ENCODE measurements at places on chromosomes 4 and X. TPM values are rescaled to one million over a fixed set of nuclear protein-coding genes. Genes with fewer than 3 reads are reported as not detected.

Gene PPP2R2C
- total RNA-seq, result 2.5 TPM

Gene RIPPLY1
- total RNA-seq, result not detected

GRCh38 chr4:174989791-174990190, 71.6 kb downstream of the ADAM29 start:
- no peak for DNase-seq
- no peaks in the 10 kb centered on the region for H3K4me1 ChIP-seq
- H3K4me3 ChIP-seq, result no peak overlapping the region
- H3K27ac ChIP-seq, result no peak overlapping the region

DNA sequence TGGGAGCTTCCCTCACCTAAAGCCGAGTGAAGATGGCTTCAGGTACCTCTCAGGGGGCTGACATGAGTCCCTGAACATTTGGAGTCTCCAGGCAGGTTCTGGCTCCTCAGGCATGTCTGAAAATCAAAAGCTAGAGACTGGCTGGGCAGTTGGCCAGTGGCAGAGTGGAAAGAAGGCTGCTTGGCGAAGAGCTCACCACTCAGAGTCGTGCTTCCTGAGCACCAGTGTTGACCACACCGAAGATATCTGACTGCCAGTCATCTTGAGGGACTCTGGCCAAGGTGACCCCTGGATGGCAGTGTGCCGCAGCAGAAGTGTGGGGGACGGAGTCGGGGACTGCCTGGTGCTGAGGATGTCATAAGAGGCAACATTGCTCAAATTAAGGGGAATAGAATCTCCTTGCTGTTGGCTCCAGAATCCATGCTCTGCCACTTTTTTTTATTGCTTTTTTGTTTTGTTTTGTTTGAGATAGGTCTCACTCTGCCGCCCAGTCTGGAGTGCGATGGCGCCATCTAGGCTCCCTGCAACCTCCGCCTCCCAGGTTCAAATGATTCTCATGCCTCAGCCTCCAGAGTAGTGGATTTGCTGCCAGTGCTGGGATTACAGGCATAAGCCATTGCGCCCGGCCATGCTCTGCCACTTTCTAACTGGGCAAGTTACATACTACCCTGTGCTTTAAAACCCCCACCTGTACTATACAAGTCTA, 172.5 kb upstream of the GATB start:
- no peak overlapping the region for H3K4me3 ChIP-seq
- no peak overlapping the region for H3K27ac ChIP-seq
- no peaks in the 10 kb centered on the region for H3K4me1 ChIP-seq
- no peaks in the 10 kb centered on the region for H3K27me3 ChIP-seq
- no peaks in the 10 kb centered on the region for H3K36me3 ChIP-seq
- no peak for DNase-seq

Gene DCLK2
- 7.9 TPM for total RNA-seq

Gene MAOB
- 1.5 TPM for total RNA-seq

DNA sequence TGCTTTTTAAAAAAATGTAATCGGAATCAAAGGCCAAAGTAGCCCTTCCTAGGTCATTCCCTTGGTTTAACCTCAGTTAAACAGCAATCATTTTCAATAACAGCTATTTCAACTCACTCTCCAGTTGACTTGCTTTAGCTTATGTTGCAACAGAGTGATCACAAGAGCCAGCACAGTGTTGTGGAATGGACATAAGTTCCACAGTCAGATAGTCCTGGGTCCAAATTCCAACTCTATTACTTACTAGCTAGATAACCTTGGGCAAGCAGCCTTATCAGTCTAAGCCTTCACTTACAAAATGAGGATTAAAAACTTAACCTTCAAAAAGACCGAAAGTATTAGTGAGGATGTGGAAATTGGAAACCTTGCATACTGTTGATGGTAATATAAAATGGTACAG, 9.2 kb upstream of the GPC3 start:
- H3K4me3 ChIP-seq, result no peak overlapping the region
- H3K4me1 ChIP-seq, result peaks cover 6% of the 10 kb centered on the region
- H3K27me3 ChIP-seq, result no peaks in the 10 kb centered on the region
- no peak overlapping the region for H3K27ac ChIP-seq

Gene CORIN
- total RNA-seq, result not detected
